OCI-M1 (cell line): ENCODE measurements at places on chromosomes 2 and 18.

DNA sequence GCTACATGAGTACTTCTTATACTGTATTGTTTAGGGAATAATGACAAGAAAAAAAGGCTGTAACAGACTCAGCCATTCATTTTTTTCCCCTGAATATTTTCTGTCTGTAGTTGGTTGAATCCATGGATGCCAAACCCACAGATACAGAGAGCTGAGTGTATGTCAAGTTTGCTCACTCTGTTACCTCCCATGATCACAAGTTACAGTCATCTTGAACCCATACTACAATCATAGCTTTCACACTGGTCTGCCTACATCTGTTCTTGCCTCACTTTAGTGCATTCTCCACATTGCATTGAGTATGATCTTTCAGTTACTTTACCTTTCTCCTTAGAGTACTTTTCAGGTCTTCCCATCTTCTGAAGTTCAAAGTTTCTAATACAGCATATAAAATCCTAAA lies 94.0 kb downstream of the BIRC6 start:
- DNase-seq: no peak

GRCh38 chr2:152243761-152244640 lies 68.4 kb upstream of the STAM2 start:
- DNase-seq: no peak

DNA sequence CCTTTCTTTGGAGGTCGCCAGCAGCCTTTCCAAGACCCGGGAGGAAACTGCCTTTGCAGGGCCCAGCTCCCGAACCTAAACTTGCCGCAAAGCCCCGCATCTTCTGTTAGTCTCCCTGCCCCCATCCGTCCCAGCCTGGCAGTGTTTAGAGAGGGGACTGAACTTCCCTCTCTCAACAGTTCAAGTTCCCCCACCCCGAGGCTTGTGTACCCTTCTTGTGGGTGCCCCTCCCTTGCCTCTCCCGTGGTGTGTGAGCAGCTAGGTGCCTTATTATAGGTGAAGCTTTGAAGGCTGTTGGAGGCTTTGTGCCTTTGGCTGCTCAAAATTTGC lies 1.4 kb downstream of the LBH start:
- DNase-seq: peak; percentile 60

DNA sequence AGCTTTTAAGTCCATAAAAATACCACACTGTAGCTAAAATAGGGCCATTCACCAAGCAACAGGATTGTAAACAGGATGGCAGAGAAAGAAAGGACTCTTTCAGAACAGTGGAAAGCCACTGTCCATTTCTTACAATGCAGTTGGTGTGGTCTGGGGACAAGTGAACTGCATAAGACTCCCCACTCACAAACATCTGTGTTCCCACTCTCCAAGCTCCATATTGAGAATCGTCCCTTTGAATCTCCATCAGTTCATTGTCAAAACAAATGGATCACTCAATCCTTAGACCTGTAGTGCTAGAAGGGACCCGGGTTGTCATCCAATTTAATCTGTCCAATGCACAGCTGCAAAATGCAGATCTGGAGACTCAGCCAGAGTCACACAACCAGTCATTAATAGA lies 347.4 kb upstream of the KLHL29 start:
- no peak for DNase-seq

DNA sequence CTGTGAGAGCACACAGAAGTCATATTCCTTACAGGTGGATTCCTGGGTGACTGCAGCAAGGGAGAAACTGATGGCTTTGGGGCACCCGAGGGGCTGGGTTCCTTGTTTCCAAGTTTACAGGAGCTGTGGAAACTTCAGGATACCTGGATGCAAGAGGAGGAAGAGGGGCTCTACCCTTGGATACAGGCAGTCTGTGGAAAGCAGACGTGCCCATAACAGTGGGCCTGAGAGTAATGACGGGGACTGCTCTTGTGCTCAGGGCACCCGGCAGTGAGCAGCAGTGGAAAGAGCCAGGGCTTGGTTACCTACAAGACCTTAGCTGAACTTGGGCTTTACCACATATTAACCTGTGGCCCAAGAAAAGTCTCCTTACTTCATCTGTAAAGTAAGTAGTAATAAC lies 102.2 kb upstream of the TGFA start:
- no peak for DNase-seq

GRCh38 chr2:131154071-131154531 lies 49.0 kb downstream of the PLEKHB2 start:
- peak; percentile 81 for DNase-seq

GRCh38 chr2:50672282-50672681 lies 359.6 kb downstream of the NRXN1 start:
- DNase-seq: no peak

- no peak for DNase-seq
Measured at GRCh38 chr18:21242780-21243401, 859 bp downstream of the GREB1L start.

GRCh38 chr2:179410552-179411356 lies 146.1 kb upstream of the SESTD1 start:
- peak; percentile 84 for DNase-seq

GRCh38 chr2:188664416-188664815 lies 309.8 kb upstream of the COL3A1 start:
- DNase-seq: no peak

- DNase-seq: no peak
Measured at GRCh38 chr2:102513355-102513939, 40.4 kb downstream of the SLC9A4 start.

GRCh38 chr2:11133238-11133935 lies 21.9 kb upstream of the SLC66A3 start:
- DNase-seq: no peak

DNA sequence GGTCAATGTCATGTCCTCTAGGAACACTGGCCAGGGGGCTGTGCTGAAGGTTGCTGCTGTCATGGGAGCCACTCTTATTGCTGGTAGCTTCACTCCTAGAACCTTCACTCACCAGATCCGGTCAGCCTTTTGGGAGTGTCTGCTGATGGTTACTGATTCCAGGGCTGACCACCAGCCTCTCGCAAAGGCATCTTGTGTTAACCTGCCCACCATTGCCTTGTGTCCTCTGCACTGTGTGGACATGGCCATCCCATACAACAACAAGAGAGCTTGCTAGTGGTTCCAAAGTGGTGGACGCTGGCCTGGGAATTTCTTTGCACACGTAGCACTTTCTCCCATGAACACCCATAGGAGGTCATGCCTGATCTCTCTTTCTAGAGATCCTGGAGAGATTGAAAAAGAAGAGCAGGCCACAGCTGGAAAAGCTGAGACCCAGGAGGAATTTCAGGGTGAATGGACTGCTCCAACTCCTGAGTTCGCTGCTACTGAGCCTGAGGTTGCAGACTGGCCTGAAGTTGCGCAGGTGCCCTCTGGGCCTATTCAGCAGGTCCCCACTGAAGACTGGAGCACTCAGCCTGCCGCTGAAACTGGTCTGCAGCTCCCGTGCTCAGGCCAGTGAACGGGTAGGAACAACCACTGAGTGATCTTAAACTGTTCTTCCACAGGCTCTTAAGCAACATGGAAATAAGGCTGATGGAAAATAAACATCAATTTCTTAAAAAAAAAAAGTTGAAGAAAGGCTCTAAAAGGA lies 18.7 kb upstream of the C2orf80 start:
- no peak for DNase-seq
